Ovary (tissue), 10 donors: ENCODE measurements at places on chromosomes 16 and 17. TPM values are rescaled to one million over a fixed set of nuclear protein-coding genes. Genes with fewer than 3 reads are reported as not detected.

GRCh38 chr16:74607310-74607961 lies 522 bp upstream of the GLG1 start:
- no peak for DNase-seq

CACNG5 gene
- polyA plus RNA-seq: not detected

DNA sequence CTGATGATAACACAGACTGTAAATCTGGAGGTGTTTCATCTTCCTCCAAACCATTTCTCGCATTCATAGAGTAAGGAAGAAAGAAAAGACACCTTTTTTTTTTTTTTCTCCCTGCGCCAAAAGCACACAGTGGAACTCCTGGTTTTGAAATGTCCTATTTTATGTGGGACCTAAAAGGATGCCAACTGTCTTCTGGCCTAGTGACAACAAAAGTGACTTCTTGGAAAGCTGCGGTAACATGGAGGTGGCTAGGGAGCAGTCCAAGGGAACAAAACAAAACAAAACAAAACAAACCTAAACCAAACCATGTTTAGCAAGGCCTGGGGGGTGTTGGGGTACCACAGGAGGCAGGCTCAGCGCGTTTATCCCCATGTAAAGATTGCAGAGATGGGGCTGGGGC lies 174.8 kb downstream of the XYLT1 start:
- DNase-seq: no peak

DNA sequence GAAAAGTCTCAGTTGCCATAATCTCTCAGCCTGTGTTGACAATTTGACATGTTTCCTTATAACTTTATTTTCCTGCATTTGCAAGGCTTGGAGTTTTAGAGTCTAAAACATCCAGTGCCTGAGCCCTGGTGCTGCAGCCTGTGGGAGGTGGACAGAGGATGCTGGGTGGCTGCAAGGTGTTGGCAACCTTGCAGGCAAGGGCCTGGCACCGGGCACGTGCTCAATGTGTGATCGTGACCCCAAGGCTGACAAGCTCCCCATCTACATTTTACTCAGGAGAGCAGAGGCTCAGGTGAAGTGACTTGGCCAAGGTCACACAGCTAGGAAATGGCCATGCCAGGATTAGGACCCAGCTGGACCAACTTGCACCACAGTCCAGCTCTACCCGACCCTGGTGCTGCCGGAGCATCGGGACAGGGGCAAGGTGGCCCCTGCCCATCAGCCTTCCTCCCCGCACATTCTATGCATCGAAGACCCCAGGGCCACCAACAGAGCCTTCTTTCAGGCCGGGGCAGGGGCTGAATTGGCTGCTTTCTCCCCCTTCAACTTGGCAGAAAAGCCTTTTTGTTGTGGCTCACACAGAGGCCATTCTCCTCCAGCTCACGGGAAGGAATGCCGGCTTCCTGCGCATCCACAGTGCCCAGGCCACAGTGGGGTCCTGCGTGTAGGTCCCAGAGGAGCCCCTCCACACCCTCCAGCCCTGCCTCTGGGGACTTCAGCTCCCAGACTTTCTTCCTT lies 23.1 kb downstream of the MMP15 start:
- DNase-seq: no peak
